Body of pancreas (tissue), 4 donors: ENCODE measurements at places on chromosomes 3 and 15. TPM values are rescaled to one million over a fixed set of nuclear protein-coding genes. Genes with fewer than 3 reads are reported as not detected.

The SORD gene
- total RNA-seq = 18.1 TPM

The GHRL gene
- 4.2 TPM for total RNA-seq

DNA sequence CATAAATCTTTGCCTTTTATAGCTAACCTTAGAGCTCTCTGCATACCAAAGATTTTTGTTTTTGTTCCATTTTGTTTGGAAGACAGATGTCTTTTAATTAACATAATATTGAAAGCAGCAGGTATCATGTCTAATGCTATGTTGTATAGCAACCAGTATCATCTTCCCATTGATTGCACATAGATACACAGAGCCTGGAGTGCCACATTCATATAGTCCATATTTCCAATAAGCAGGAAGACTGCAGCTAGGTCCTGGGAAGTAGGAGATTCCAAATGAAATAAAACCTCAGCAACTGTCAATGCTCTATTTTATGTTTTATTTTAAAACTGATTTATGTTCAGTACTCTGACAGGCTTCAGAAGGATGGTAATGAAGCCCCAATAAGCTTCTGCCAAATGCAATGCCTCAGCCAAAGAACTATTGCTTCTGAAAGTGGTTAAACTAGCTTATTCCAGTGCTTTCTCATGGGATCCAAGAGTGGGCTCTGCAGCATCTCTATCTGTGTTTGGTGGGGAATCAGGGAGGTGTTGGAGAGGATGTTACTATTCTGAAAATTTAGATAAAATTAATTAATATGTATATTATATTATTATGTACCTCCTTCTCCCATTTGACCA, 6.5 kb upstream of the KCNMB2 start:
- H3K27me3 ChIP-seq = no peaks in the 10 kb centered on the region
- no peak overlapping the region for H3K4me3 ChIP-seq
- no peaks in the 10 kb centered on the region for H3K4me1 ChIP-seq
- no peaks in the 10 kb centered on the region for H3K36me3 ChIP-seq

DNA sequence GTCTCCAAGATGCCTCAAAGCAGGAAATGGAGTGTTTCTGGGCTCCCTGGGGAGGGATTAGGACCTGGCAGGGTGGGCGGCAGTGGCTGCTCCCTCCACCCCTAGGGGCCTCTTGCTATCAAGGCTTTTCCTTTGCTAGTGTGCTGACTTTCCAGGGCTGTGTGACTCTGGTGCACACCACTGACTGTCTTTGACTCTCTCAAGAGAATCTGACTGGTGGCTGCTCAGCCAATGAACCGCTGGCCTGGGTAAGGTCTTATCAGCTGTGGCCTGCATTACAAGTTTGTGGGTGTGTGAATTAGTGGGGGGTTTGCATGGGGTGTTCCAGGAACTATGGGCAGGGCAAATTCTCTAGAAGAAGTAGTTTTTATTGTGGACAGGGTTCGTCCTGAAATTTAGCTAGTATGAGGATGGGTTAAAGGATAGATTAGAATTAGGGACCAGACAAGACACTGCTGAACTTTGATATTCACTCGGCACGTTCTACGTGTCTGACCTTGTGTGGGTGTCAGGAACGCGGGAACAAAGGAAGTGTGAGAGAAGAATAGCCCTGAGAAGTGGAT, 29.5 kb downstream of the SIAH2 start:
- peaks cover 24% of the 10 kb centered on the region for H3K4me1 ChIP-seq
- no peaks in the 10 kb centered on the region for H3K27me3 ChIP-seq
- H3K4me3 ChIP-seq = no peak overlapping the region
- H3K36me3 ChIP-seq = no peaks in the 10 kb centered on the region

DNA sequence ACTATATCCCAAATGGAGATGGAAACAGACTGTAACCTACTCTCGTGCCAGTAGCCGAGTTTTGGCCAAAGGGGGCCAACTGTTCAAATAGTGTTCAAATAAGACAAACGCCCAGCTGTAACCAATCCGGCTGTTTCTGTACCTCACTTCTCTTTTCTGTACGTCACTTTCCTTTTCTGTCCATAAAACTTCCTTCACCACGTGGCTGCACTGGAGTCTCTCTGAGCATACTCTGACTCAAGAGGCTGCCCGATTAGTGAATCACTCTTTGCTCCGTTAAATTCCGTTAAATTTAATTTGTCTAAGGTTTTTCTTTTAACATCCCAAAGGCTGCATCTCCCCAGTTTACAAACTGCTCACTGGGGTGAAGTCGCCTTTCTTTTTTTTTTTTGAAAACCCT, 219.2 kb upstream of the P2RY1 start:
- no peaks in the 10 kb centered on the region for H3K27me3 ChIP-seq
- DNase-seq = no peak
- H3K4me1 ChIP-seq = no peaks in the 10 kb centered on the region
- no peaks in the 10 kb centered on the region for H3K36me3 ChIP-seq

The CORO2B gene
- 1.0 TPM for total RNA-seq
